ENCODE measurements at places on chromosomes 2 and 18. TPM values are rescaled to one million over a fixed set of nuclear protein-coding genes. Genes with fewer than 3 reads are reported as not detected.

GRCh38 chr2:27890924-27891672, 569 bp downstream of the BABAM2 start:
- peak; percentile 81 for DNase-seq

DNA sequence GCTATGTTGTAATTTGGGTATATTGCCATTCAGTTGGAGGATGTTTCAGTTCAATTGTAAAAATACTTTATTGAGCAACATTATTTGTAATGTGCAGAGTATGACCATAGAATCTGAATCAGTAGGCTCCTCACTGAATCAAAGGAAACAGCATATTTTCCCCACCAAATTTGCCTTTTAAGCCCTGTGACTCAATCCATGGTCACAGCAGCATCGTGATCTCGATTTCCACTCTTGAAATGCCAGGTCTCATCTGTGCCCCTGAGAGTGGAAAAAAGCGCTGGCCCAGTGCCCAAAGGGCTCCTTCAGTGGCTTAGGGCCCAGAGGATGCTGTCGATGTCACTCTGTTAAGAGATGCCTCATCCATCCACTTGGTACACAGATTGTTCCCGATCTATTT, 57.5 kb downstream of the FHOD3 start:
- DNase-seq = no peak

- no peak for DNase-seq
Measured at GRCh38 chr2:240168546-240169361, 28.3 kb upstream of the OTOS start.

GRCh38 chr18:36035253-36035652, 32.1 kb downstream of the RPRD1A start:
- DNase-seq = no peak

DNA sequence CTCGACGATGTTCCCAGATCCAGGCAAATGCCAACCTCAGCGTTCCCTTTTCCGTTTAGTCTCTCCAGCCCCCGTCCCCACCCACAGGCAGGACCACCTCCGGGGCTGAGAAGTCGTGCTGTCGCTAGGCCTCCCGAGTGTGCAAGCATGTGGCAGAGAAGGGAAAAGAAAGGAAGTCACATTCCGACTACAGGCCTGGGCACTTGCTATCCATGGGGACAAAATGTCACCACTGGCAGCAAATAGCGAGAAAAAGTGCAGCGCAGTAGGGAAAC, 420 bp downstream of the PIGN start:
- DNase-seq = no peak

GRCh38 chr2:230416061-230416721, at the start of gene SP100:
SP100 (plus strand) TSS chr2:230416201; CDS start chr2:230416297, 96 bp downstream.
- peak; percentile 49 for DNase-seq

DNA sequence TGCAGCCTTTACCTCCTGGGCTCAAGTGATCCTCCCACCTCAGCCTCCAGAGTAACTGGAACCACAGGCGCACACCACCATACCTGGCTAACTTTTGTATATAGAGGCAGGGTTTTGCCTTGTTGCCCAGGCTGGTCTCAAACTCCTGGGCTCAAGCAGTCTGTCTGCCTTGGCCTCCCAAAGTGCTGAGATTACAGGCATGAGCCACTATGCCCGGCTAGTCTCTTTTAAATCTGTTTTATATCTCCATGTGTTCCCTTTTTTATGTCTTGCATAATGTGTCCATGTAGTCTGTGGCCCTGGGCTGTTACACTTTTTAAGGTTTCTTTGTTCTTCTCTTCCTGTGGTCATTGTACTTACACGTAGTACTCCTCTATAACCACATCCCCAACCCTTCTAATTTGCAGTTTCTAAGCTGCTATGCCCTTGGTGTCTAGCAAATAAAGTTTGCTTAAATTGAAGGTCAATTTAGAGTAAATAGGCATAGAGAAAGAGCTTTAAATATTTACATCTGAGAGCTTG, 168.2 kb downstream of the MCFD2 start:
- no peak for DNase-seq

DNA sequence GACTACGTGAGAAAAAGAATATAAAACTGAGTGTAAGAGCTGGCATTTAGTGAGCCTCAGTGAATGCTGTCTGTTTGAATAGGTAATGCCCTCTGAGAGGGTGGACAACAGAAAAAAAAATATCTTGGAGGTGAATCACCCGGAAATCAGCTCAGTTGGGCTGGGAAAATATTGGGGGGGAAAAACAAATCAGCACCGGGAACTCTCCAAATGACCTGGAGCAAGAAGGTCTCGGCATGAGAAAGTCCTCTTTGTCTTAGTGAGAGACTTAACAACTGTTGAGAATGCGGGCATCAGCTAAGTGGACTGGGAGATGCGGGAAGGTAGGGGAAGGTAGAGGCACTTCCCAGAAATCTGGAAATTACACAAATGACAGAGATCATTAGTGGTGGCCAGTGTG, 109.4 kb upstream of the POU3F3 start:
- no peak for DNase-seq

GRCh38 chr18:62493033-62493862, 29.6 kb upstream of the ZCCHC2 start:
- no peak for DNase-seq

GRCh38 chr2:23801396-23801795, 125.5 kb downstream of the ATAD2B start:
- no peak for DNase-seq

- DNase-seq = no peak
Measured at GRCh38 chr2:78035804-78036203, 513.6 kb upstream of the LRRTM4 start.

GRCh38 chr2:108548208-108549003, 14.1 kb downstream of the LIMS1 start:
- no peak for DNase-seq

- DNase-seq = no peak
Measured at GRCh38 chr2:212530373-212530772, 8.2 kb downstream of the ERBB4 start.

DNA sequence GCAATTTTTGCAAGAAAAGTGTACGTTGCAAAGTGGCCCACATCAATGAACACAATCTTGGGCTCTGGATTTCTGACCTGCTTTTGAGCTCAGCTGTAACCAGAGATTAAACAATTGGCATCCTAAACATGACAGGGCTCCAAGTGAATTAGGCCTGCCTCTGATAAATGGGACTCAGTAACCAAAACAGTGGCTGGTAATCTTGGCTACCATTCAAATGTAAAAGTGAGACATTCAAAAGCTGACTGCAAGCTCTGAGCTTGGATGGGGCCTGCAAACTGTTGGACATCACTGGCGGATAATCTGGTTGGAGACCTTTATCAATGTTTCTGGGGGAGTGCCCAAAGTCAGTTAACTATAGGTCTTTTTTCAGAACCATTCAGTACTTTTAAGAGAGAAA, 160.7 kb downstream of the RAB3GAP1 start:
- DNase-seq = no peak

GRCh38 chr2:10383960-10384734, 64.0 kb downstream of the ODC1 start:
- no peak for DNase-seq

- DNase-seq = no peak
Measured at GRCh38 chr2:158998551-158999248, 30.3 kb downstream of the TANC1 start.

- DNase-seq = no peak
Measured at GRCh38 chr18:45106331-45106774, 425.7 kb downstream of the SETBP1 start.

DNA sequence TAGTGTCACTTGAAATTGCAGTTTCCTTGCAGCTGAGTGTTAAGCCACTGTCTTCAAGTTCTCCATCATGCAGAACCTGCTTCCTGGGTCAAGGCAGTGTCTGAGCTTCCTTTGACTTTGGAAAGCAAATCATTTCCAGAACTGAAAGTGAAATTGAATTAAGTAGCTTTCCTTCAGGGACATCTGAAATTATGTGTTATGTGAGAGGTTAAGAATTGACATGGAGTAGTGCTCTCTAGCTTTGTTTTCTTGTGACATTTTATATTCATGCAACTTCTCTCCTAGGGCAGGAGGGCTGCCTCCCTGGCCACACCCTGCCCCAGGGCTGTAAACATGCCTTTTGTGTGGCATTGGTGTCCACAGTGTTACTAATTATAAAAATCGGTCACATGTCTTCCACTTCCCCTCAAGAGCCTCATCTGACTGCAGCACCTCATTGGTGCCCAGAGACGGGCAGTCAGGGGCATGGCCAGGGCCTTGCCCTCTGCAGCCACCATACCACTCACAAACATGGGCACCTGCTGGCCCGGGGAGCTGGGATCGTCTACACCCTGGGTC, 14.4 kb downstream of the RAB12 start:
- no peak for DNase-seq

GRCh38 chr2:100207411-100207885, 65.1 kb upstream of the AFF3 start:
- DNase-seq = no peak

DNA sequence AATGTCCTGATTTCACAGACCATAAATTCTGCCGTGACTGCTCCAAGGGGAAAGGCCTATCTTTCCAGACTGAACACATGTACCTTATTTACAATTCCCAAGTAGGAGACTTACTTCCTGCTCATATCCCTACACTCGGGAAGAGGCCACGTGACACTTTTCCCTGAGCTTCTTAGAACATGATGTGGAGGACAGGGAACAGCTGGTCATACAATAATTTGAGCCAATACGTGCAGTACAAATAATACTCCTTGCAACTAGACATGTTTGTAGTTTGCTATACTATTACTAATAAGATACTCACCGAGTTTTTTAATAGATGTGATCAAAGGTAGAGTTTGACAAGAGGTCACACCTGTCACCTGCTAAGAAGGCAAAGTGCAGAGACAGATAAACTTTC, 256.4 kb downstream of the SP3 start:
- DNase-seq = no peak

Gene CGREF1
- total RNA-seq = 0.72 TPM

Gene GULP1
- 22.8 TPM for total RNA-seq

Gene CHRNG
- total RNA-seq = not detected

Gene MC2R
- not detected for total RNA-seq

Gene UGT1A5
- total RNA-seq = not detected

Gene CD8A
- total RNA-seq = 0.07 TPM

Gene SPC25
- total RNA-seq = 53.4 TPM

Gene WNT10A
- not detected for total RNA-seq

Gene SPAST
- 25.8 TPM for total RNA-seq

Gene ARHGEF33
- not detected for total RNA-seq

Gene FASTKD1
- total RNA-seq = 114 TPM

Gene ANKRD29
- total RNA-seq = not detected

Gene LGALSL
- total RNA-seq = 0.22 TPM

Gene NYAP2
- total RNA-seq = 0.04 TPM

Gene CARF
- 1.2 TPM for total RNA-seq

Gene CRYGD
- total RNA-seq = not detected

Gene MAP3K19
- not detected for total RNA-seq

Gene HOXD11
- not detected for total RNA-seq

Gene TUBA3E
- not detected for total RNA-seq

Gene FBXO48
- total RNA-seq = 0.64 TPM

Gene TBR1
- not detected for total RNA-seq

Measured in K562 (cell line).